ENCODE measurements at places on chromosomes 12 and 14.

DNA sequence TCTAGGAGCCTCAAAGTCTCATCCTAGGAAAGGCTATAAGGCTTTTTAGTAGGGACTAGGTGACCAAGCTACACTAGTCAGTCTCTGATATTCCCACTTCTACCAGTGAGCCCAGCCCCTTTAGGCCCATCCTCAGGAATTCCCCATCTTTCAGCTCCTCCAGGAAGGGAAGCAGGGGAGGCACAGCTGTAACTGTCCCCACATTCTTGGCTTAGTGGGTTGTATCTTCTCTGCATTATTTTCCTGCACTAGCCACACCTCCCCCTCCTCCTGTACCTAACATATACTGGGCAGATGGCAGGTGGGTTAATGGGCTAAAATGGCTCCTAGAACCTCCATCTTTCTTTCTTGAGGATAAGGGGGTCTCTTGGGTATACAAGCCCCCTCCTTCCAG lies 424 bp upstream of the CYP27B1 start:
- no peak for DNase-seq

DNA sequence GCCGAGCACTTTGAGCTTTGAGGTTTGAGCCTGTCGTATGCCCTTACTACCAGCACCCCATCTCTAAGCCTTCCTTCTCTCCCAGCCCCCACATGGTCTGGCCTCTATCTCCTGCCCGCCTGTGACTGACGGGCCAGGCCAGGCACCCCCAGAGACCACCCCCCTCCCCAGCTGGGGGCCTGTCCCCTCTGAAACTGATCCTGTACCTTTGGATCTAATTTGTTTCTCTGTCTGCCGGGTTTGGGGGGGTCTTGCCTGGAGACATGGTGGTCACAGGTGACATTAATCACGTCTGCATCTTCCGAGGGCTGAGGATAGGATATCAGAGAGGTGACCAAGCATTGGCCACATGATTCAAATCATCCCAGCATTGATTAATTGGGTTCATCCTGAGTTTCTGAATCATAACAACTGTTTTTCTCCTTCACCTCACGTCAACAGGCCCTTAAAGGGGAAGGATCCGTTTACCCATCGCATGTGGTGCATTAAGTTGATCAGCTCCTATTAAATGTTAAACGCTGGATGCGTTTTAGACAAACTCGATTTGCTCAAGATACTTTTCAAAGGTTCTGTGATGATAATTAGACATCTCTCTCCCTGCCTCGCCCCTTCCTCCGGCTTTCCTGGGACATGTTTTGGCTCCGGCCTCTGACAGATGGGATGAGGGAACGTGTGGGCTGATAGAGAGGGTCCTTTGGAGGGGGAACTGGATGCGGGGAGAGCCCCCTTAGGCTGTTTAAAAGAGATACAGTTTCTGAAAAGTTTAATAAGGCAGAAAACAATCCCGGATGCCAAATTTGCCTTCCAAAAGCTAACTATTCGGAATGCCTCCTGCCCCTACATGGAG lies 63.3 kb upstream of the TBX3 start:
- no peak for DNase-seq

DNA sequence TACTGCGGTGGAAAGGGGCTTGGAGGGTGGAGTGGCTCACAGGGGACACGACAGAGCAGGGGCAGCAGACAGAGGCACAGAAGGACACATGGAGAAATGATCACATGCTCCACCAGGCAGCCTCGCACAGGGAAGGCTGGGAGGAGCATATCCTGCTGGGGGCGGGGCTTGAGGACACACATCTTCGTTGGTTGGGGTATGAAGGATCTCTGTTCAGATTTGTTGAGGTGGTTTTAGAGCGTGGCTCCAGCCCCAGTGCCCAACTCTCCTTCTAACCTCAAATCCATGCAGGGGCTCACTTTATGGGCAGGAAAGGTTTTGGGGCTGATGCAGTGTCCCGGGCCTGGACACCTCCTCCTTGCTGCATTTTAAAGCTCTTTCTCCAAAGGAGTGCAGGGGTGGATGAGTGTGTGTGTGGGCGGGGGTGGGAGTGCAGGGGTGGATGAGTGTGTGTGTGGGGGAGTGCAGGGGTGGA lies 733 bp upstream of the P3H3 start:
- peak; percentile 67 for DNase-seq

DNA sequence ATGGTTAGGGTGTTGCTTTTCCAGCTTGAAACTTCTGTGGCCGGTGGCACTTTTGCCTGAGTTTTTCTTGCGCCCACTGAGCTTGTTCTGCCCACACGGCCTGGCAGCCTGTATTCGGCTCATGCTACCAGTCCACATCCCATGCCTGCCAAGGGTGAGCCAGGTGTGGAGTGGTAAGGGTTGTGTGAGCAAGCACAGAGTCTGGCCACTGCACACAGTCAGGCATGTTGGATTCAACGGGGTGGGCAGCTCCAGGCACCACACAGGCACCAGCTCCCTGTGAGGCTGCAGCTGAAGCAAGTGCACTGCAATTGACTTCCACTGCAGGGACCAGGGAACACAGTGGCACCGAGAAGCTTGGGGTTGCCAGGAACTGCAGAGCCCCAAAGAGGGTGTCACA lies 18.8 kb upstream of the NTS start:
- DNase-seq = no peak

All from endothelial cell (in vitro differentiated cells).